Hematopoietic multipotent progenitor cell treated with erythropoietin and hydrocortisone succinate and interleukin-3 and kit ligand, for 6 days (in vitro differentiated cells): ENCODE measurements at places on chromosomes 6 and 20.

DNA sequence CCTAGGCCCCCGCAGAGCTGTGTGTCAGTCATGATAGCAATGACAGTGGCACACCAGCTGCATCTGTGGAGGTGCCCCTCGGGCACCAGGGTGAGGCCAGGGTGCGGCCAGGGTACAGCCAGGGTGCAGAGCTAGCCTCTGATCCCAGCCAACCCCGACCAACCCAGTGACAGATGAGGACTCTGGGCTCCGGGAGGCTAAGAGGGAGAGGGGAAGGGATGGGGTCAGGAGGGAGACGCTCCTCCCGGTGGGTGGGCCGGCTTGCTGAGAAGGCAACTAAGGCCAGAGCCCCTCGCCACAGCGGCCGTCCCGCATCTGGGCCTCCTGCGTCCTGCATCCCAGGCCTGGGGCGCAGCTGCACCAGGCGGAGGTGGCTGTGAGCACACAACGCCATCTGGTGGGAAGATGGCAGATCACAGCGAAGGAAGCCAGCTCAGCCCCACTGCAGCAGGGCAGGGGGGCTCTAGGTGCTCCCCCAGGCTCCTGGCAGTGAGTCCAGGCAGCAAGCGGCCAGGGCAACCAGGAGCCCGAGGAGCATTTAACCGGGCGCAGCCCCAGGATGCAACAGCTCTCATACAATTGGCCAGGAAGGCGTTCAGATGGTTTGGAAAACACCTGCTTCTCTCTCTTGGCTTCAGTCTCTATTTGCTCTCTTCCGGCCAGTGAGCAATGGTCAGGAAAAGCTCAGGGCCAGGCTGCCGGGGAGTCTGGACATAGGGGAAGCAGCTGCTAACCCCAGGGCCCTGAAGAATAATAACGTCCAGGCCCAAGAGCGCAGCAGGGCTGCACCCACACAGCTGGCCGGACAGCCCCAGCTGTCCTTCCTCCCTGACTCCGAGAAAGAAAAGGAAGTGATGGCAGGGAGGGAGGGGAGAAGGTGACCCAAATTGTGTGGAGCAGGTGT is 169.4 kb downstream of the TAF4 start:
- peak; percentile 58 for DNase-seq

GRCh38 chr6:74925683-74926082 is 280.2 kb downstream of the COL12A1 start:
- DNase-seq, result peak; percentile 58

DNA sequence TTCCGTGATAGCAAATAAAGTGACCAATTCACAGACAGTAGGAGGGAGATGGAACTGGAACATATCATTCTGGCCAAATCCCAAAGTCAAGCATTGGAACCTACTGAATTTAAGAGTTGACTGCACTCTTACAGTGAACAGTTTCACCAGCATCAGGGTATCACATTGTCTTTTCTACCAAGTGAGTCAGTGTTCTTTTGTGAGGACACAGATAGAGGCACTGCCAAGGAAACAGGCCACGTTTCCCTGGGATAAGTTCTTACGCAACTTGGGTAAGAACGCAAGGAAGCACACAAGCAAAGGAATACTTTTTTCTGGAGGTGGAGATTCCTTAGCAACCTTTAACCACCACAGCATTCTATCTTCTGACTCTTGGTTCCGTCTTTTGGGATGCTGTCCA is 28.6 kb upstream of the ENPP5 start:
- no peak for DNase-seq

DNA sequence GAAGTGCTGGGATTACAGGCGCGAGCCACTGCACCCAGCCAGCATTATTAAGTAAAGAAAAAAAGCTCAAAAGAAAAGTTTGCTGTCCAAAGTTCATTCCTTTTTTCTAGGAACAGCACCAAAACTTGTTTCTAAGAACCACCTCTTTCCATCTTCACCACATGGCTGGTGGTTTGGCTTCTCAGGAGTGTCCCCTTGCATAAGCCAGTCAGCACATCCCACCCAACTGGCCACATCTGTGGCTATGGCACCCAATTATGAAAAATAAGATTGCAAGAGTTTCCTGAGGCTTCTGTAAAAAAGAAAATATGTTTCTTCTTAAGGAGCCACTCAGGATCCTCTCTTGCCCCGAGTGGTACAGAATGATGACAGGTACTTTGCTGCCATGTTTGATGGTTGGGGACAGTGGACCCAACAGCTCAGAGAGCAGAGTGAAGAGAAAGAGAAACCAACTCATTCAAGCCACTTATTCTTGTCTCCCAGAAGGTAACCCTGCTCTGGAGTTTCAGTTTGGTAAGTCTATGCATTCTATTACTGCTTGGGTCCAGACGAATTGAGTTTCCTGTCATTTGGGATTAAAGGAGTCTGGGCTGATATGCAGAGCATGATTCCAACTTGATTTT is 65.3 kb downstream of the PSMB1 start:
- no peak for DNase-seq

DNA sequence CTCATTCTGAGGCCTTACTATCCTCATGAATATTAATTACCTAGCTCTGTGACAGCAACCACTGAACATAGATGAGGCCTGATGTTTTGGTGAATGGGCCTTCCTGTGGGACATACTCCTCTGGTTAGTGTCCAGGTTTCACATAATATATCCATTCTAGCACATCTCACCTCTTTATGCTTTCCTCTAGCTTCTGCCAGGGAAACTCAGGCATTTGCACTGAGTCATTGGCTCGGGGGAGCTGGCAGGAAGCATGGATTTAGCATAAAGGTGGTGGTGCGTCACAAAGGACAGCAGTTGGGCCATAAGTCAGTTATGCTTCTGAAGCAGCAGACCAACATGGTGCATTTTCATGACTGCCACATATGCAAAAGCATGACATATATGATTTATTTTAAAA is 37.5 kb upstream of the TMEM170B start:
- DNase-seq, result no peak

- no peak for DNase-seq
Measured at GRCh38 chr6:5499644-5500306, 238.5 kb downstream of the FARS2 start.

GRCh38 chr20:59912609-59913008 is 20.8 kb downstream of the SYCP2 start:
- peak; percentile 42 for DNase-seq

GRCh38 chr6:52617087-52617486 is 40.2 kb upstream of the TRAM2 start:
- DNase-seq, result no peak

- no peak for DNase-seq
Measured at GRCh38 chr6:87421576-87421975, 13.8 kb downstream of the CFAP206 start.

GRCh38 chr6:5279891-5280338 is 18.6 kb downstream of the FARS2 start:
- no peak for DNase-seq

DNA sequence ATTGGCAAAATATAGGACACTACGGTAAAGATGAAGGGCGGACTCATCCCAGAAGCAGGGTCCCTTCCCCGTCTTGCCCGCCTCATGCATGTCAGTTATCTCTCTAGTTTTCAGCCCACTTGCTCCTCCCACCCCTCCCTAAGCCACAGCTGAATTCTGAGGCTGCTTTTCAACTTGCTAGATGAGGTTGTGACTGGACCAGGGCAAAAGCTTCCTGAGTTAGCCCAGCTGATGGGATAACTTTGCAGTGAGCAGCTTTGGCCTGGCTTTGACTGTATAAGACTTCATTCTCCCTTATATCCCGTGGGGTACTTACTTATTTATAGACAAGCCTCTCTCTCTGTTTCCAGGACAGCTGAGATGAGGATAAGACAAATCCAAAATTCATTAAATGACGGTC is 23.2 kb downstream of the GHRH start:
- DNase-seq, result no peak

DNA sequence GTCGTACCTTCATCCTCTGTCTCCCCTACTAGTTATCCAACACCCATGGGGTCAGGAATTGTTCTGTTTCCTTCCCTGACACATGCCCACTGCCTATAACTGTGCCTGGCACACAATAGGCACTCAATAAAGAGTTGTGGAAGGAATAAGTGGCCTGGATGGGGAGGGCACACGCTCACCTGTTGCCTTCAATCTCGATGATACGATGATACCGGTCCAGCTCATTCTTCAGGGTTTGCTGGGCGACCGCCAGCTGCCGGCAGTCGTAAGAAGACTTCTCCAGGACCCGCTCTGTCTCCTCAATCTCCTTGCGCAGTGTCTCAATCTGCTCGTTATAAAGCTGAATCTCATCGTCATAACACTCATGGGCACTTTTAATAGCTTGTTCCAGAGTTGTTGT is 32.5 kb downstream of the BFSP1 start:
- no peak for DNase-seq

GRCh38 chr20:10714236-10714975 is 40.6 kb upstream of the JAG1 start:
- no peak for DNase-seq

DNA sequence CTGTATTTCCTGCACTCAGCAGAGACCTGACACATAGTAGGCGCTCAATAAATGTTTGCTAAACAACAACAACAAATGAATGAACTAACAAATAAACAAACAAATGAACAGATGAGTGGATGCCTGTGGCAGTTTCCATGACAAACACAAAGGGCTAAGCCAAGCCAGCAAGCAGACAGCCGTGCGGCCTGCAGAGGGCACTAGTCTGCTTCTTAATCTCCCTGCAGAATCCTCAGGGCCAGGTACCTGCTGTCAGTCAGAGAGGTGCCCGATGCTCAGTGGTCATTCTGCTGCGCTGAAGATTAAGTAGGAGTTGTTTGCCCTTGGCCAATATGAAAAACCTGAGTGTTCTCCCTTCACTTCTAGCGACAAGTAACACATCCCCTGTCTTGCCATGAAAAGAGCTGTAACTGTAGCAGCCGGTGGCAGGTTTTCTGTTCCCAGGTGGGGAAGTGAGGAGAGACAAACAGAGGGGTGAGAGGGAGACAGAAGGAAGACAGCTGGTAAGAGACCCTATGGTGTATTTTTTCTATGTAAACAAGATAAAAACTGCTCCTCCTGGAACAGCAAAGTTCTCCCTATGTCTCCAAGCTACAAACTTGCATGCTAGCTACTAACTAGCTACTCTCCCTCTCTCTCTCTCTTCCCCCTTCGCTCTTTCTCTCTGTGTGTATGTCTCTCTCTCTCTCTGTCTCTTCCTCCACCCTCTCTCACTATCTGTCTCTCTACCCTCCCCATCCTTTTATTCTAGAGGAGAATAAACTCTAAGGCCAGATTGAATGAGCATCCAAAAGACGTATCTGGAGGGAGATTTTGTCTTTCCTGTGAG is at the start of gene MC3R:
MC3R (plus strand) TSS at position 779 of the 829 bp plus-strand sequence. CDS start 112 bp downstream, outside the sequence.
- peak; percentile 73 for DNase-seq

DNA sequence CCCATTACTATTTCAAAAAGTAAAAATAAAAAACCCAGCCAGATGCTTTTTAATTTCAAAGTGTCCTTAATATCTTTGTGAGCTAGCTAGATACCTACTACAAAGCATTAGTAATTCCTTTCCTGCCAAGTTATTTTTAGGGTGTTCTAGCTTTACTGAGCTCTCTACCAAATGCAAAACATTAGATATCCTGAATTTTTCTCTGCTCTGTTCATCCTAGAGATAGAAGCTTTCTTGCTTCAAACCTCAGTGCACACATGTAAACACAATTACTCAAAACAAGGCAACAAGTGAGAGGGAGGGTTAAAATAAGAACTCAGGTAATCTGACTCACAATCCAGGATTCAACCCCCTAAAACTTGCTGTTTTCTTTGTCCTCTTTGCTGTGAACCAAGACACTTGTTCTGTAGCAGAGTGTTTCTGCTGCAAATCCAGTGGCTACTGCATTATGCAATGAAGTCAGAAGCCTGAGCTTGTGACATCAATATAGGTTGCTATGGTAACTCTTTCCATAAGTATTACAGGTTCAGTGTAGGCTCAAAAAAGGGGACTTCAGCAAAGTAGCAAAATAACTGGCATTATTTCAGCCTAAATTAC is 72.6 kb upstream of the STXBP5 start:
- DNase-seq, result peak; percentile 67

DNA sequence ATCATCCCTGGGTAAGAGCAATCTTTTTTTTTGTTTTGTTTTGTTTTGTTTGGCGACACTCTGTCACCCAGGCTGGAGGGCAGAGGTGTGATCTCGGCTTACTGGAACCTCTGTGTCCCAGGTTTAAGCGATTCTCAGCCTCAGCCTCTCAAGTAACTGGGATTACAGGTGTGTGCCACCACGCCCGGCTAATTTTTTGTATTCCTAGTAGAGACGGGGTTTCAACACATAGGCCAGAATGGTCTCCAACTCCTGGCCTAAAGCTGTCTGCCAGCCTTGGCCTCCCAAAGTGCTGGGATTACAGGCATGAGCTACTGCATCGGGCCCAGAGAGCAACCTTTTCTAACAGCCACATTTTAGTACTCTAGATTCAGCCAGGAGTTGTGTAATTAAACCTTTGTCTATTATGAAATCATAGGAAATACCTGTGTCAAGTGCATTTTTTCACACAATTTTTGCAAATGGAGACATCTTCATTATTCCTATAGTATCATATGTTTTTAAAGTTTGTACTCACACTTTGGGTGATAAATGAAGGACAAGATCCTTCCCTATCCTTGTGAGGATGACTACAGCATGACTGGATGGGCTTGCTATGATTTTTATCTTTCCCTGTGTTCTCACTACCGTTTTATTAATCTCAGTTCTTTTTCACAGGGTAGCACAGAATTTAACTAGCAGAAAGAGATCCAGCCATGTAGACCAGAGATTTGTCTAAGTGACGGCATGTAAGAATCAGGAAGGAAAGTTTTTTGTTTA is 82.6 kb downstream of the OR2B2 start:
- DNase-seq, result peak; percentile 45

DNA sequence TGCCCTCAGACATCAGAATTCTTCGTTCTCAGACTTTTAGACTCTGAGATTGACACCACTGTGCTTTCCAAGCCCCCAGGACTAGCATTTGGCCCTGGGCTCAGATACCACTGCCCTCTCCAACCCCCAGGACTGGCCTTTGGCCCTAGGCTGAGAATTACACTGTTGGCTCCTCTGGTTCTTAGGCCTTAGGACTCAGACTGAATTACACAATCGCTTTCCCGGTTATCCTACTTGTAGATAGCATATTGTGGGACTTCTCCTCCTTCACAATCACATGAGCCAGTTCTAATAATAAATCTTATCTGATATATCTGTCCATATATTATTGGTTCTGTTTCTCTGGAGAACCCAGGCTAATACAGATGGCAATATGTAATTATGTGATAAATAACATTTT is 1725.5 kb downstream of the GRIK2 start:
- no peak for DNase-seq

DNA sequence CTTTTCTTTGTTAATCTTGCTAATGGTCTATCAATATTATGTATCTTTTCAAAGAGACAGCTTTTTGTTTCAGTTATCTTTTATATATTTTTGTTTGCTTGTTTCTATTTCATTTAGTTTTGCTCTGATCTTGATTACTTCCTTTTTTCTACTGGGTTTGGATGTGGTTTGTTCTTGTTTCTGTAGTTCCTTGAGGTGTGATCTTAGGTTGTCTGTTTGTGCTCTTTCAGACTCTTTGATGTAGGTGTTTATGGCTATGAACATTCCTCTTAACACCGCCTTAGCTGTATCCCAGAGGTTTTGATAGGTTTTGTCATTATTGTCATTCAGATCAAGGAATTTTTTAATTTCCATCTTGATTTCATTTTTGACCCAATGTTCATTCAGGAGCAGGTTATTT is 26.8 kb upstream of the TNFAIP3 start:
- no peak for DNase-seq
